ENCODE measurements at places on chromosomes 13 and 19.

DNA sequence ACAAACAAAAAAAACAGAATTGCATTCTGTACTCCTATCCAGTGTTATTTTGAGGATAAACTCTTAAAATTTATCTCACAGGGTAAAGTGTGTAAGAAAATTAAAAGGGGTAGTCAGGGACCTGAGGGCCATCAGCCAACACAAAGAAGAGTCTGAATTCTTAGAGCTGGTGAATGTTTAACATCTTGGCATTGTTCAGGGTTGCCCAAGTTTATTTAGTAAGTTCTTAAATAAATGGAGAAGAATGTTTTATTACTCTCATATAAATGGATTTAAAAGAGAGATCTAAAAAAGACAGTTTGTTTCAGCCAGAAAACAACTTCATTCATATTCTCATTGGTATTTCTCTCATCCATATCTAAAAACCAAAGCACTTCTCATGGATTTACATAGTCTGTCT, 171.7 kb downstream of the LACC1 start:
- DNase-seq = no peak

DNA sequence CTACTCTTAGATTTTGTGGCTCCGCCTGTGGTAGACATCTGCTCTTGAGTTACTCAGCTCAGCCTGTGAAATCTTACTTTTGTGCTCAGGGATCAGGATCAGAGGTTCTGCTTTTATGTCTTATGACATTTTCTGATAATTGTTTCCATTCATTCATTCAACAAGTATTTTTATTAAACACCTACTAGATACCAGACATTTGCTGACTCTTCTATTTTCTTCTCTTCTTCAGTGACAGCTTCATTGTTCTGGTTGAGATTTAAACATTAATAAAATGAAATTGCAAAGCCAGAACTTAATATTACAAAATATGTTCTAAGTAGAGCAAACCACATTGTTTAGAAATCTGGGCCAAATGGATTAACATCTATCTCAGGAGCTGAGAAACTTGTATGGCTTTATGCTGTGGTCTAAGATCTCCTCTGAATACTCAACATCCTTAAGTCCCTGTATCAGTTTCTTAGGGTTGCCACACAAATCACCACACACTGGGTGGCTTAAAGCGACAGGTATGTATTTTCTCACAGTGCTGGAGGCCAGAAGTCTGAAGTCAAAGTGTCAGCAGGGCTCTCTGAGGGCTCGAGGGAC, 15.8 kb upstream of the MICU2 start:
- DNase-seq = no peak

DNA sequence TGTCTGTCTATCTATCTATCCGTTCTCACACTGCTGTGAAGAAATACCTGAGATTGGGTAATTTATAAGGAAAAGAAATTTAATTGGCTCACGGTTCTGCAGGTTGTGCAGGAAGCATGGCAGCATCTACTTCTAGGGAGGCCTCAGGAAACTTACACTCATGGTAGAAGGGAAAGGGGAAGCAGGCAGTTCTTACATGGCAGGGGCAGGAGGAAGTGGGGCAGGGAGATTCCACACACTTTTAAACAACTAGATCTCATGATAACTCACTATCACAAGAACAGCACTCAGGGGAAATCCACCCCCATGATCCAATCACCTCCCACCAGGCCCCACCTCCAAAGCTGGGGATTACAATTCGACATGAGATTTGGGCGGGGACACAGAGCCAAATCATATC, 105.3 kb downstream of the SLC10A2 start:
- DNase-seq = no peak

GRCh38 chr13:79407349-79407979, 1.4 kb upstream of the RBM26 start:
- DNase-seq = no peak

DNA sequence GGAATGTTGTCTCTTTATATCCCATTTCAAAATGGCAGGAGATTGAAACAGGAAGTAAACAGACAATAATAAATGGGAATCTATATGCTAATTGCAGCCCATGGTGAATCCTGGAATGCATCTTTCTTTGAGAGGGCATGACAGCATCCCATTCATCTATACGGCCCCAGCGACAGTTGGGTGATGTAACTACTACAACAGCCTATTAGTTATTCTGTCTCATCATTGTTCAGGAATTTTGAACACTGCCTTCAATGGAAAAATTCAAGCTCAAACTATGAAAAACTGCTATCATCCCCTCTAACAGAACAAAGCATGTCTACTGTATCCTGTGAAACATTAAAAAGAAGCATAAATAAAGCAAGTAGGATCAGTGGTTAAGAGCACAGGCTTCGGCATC, 262.1 kb downstream of the DCT start:
- no peak for DNase-seq

GRCh38 chr13:108855737-108856387, 226.5 kb downstream of the MYO16 start:
- no peak for DNase-seq

DNA sequence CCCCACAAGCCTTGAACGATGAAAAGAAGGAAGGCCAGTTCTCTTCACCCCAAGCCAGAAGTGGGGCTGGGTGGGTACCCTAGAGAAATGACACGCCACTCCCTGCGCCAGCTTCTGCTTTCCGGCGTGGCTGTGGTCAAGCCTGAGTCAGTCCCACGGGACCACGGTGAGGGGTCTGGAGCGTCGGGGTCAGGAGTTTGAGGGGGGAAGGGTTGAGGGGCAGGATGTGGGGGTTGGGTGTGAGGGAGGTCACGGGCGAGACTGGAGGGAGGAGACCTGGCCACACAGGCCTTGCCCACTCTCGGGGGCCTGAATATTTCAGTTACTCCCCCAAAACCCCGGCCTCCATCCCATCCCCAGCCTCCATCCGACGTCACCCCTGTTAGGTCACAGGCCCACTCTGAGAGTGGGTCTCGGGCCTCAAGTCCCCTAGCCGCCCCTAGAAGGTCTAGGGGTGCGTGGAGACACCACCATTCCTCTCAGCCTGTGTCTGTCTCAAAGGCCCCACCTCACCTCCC, 500 bp upstream of the IFI30 start:
- no peak for DNase-seq

DNA sequence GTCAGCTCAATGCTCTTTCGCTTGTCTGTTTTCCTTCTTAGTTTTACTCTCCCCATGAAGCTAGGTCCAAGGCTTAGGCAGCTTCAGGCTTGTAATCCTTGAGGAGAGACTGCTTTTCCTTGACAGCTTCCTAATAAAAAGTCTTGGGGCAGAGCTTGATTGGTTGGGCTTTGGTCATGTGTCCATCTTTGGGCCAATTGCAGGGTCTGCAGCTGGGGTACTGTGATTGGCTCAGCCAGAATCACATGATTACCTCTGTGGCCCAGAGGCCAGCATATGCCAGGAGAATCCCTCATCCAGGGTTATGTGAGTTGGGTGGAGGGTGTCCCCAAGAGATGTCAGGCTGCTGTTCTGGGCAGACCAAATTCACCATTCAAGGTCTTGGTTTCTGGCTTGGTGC, 8.1 kb downstream of the KLK1 start:
- no peak for DNase-seq

Measured in anterior cingulate cortex (tissue), 58 donors.